NCI-H1417 (cell line): ENCODE measurements at places on chromosomes 4 and X.

GRCh38 chr4:48367016-48367415 is 25.7 kb downstream of the SLAIN2 start:
- DNase-seq = no peak

- no peak for DNase-seq
Observed at GRCh38 chr4:112593438-112594133, 43.1 kb downstream of the ZGRF1 start.

GRCh38 chrX:40543661-40544328 is 37.0 kb upstream of the ATP6AP2 start:
- peak; percentile 62 for DNase-seq

GRCh38 chr4:147596377-147596776 is 20.8 kb upstream of the TMEM184C start:
- no peak for DNase-seq

DNA sequence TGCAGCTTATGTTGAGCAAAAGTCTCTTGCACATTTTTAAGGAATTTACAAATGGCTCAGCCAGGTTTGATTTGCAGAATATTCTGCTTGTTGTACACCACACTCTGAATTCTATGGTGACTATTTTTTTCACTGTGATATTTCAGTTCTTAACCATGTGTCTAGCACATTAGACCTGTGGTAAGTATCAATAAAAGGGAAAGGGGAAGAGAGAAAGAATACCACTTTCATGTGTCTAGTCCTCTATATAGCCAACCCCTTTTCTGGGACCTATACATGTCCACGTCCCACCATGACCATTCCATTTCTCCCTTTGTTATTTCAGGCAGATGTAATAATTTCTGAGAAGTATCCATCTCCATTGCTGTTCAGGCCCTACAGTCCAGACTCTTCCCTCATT is 121.3 kb upstream of the PNPLA4 start:
- DNase-seq = no peak

- no peak for DNase-seq
Observed at GRCh38 chr4:105944540-105944939, 49.3 kb downstream of the NPNT start.

DNA sequence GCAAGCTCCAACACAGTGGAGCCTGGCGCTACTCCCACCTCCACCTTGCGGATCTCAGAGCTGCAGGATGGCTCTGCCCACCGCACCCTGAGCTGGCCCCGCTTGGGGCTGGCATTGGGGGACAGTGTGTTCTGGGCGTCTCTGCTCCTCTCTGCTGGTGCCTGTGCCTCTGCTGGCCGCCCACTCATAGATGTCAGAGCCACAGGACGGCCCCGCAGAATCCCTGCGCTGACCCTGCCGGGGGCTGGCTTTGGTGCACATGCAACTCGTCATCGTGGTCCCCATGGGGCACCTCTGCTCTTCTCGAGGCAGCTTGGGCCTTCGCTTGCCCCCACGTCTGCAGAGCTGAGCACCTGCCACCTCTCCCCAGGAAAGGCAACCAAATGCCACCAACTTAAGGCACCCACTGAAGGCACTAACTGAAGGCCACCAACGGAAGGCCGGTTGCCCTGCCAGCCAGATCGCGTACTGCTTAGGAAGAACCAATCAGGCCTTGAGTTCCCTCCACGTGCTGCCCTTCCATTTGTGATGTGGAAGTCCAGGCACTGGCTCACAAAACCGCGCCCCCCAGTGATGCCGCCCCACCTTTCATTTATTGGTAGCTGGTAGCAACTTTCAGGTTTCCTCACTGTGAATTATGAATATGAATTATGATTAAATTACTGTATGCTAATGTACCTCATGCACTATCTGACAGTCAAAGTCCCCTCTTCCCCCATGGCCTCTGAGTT is 23.3 kb upstream of the FRG1 start:
- no peak for DNase-seq
